ENCODE measurements at places on chromosomes 2 and 18. TPM values are rescaled to one million over a fixed set of nuclear protein-coding genes. Genes with fewer than 3 reads are reported as not detected.

GRCh38 chr2:120345608-120346007 is 328 bp upstream of the INHBB start:
- peaks cover 13% of the 10 kb centered on the region for H3K4me1 ChIP-seq
- no peaks in the 10 kb centered on the region for H3K36me3 ChIP-seq
- H3K27ac ChIP-seq: no peak overlapping the region
- no peak overlapping the region for H3K4me3 ChIP-seq
- DNase-seq: no peak

DNA sequence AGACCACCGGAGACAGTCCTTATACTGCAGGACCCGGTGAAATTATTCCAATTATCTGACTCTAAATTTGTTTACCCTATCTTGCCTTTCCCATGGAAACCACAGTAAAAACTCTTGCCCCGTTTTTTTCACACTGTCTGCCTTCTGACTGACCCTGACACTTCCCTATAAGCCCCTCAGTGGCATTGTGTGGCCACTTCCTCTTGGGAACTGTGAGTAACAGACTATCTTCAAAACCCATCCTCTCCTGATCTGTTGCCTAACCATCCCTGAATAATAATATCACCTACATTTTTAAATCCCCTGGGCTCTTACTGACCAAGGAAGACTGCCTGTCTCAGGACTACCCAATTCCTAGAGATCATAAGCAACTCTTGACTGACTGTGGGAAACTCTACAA is 42.6 kb upstream of the RNF152 start:
- H3K27ac ChIP-seq: no peak overlapping the region
- no peak for DNase-seq
- no peaks in the 10 kb centered on the region for H3K36me3 ChIP-seq
- peaks cover 33% of the 10 kb centered on the region for H3K27me3 ChIP-seq
- H3K4me3 ChIP-seq: no peak overlapping the region

- DNase-seq: no peak
- no peaks in the 10 kb centered on the region for H3K36me3 ChIP-seq
- H3K4me1 ChIP-seq: no peaks in the 10 kb centered on the region
- H3K27me3 ChIP-seq: no peaks in the 10 kb centered on the region
Observed at GRCh38 chr2:16138811-16139662, 198.7 kb downstream of the MYCN start.

DNA sequence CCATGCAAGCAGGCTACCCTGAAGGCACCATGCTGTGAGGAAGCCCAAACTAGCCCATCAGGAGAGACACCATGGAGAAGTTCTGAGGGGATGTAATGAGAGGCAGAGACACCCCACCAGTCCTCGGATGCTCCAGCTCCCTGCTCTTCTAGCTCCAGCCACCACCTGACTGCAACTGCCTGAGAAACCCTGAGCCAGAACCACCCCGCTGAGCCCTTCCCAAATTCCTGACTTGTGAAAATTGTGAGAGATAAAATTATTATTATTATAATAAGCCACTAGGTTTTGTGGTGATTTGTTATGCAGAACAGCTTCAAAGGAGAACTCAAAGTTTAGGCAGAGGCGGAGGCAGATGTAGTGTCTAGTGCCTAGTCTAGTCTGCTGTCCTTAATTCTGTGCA is 67.1 kb upstream of the HK2 start:
- no peak for DNase-seq
- H3K36me3 ChIP-seq: no peaks in the 10 kb centered on the region
- peaks cover 13% of the 10 kb centered on the region for H3K4me1 ChIP-seq
- H3K27ac ChIP-seq: no peak overlapping the region
- H3K27me3 ChIP-seq: peaks cover 9% of the 10 kb centered on the region
- H3K4me3 ChIP-seq: no peak overlapping the region

The TSGA10 gene
- 4.1 TPM for total RNA-seq

DNA sequence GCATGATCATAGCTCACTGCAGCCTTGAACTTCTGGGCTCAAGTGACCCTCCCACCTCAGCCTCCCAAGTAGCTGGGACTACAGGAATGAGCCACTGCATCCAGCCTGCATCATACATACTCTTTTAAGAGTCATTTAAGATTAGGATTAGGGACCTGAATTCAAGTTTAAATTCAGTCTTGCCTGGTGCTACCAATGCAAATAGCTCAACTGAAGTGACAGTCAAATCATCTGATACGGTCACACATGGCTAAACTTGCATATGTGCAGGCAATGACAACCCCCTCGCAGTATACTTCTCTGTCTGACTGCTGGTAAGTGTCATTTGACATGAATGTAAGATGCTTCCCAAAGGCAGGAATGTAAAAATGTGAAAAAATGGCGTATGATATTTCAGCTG is 31.8 kb upstream of the TMEM131 start:
- H3K27me3 ChIP-seq: no peaks in the 10 kb centered on the region
- no peak overlapping the region for H3K4me3 ChIP-seq
- H3K36me3 ChIP-seq: no peaks in the 10 kb centered on the region
- H3K4me1 ChIP-seq: peaks cover 25% of the 10 kb centered on the region
- no peak for DNase-seq

DNA sequence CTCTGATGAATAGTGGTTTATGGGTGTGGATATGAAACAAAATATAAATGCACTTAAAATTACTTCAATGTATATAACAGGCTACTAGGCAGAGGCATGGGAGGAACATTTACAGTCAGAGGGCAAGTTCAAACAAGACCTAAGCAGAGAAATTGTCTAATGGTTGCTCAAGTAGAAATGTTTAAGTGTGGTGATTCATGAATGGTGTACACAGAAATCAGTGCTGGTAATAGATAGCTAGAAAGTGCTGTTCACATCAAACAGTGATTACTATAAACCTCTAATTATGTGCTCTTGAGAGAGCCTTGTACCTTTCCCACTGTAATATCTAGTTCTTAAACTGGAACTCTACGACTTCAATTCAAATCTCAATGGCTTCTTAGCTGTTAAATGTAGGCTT is 485.1 kb downstream of the NRXN1 start:
- H3K27ac ChIP-seq: no peak overlapping the region
- no peaks in the 10 kb centered on the region for H3K27me3 ChIP-seq

The SDC1 gene
- 0.26 TPM for total RNA-seq

GRCh38 chr18:79614211-79614955 is 65.2 kb upstream of the CTDP1 start:
- no peaks in the 10 kb centered on the region for H3K4me1 ChIP-seq
- DNase-seq: no peak
- no peaks in the 10 kb centered on the region for H3K36me3 ChIP-seq

- H3K36me3 ChIP-seq: peaks cover 17% of the 10 kb centered on the region
- no peak overlapping the region for H3K27ac ChIP-seq
- no peak for DNase-seq
- no peak overlapping the region for H3K4me3 ChIP-seq
- no peaks in the 10 kb centered on the region for H3K27me3 ChIP-seq
Observed at GRCh38 chr2:43541165-43541564, 54.7 kb downstream of the THADA start.

DNA sequence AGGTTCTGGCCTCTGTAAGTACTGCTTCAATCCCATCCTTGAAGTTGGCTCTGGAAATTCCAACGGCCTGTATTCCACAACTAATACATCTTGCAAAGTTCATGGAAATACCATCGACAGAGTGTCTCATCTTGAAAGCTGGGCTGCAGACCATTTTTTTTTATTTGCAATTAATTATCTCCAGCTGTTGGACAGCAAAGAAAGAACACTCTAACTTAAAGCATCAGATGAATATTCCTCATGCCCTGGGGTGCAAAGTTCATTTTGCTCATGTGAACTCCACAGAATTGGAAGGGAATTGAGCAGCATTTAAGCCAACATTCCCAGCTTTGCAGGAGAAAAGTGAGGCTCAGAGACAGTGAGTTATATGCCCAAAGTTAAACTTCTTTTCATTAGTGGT is 96.5 kb upstream of the PIEZO2 start:
- H3K4me3 ChIP-seq: no peak overlapping the region
- DNase-seq: no peak
- H3K27ac ChIP-seq: no peak overlapping the region
- no peaks in the 10 kb centered on the region for H3K27me3 ChIP-seq
- H3K36me3 ChIP-seq: no peaks in the 10 kb centered on the region

GRCh38 chr2:112671801-112672200 is 26.1 kb downstream of the SLC20A1 start:
- H3K4me1 ChIP-seq: peaks cover 8% of the 10 kb centered on the region
- no peak overlapping the region for H3K27ac ChIP-seq
- no peak for DNase-seq
- H3K4me3 ChIP-seq: no peak overlapping the region
- peaks cover 6% of the 10 kb centered on the region for H3K36me3 ChIP-seq
- H3K27me3 ChIP-seq: peaks cover 3% of the 10 kb centered on the region

DNA sequence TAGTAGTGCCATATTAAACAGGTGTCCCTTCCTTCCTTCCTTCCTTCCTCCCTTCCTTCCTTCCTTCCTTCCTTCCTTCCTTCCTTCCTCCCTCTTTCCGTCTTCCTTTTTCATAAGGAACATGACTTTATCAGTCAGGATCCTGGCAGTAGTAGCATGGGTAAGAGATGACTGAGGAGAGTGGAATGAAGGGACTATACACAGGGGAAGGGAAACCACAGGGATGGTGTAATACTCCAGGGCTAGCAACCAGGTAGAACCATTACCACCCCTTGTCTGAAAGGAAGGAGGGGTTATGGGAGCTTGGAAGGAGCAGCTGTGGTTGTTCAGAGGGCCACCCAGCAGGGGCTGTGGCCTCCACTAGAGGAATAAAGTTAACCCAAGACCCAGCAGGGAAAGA is 23.2 kb upstream of the KDM3A start:
- DNase-seq: no peak
- H3K4me1 ChIP-seq: no peaks in the 10 kb centered on the region
- H3K36me3 ChIP-seq: no peaks in the 10 kb centered on the region
- H3K4me3 ChIP-seq: no peak overlapping the region
- no peak overlapping the region for H3K27ac ChIP-seq

The MOGAT1 gene
- total RNA-seq: not detected

The IL36RN gene
- not detected for total RNA-seq

DNA sequence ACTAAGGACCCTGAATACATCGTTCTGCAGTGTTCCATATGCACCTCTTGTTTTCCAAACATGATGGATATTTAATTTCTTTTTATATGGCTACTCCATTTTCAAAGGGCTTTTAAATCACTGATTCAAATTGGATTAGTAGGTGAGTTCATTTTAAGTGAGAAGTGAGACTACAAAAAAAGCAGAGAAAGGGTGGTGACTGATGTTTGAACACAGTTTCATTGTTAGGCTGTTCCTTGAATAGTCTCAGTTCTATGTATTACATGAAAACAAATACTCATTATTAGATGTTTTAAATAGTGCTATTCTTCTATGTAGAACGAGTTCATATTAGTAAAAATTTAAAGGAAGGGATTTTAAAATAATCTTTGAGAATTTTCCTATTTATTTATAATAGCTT is 72.7 kb upstream of the STON1 start:
- no peaks in the 10 kb centered on the region for H3K4me1 ChIP-seq
- peaks cover 30% of the 10 kb centered on the region for H3K36me3 ChIP-seq
- no peaks in the 10 kb centered on the region for H3K27me3 ChIP-seq
- DNase-seq: no peak
- no peak overlapping the region for H3K27ac ChIP-seq
- no peak overlapping the region for H3K4me3 ChIP-seq

The CTIF gene
- 7.2 TPM for total RNA-seq

- H3K4me1 ChIP-seq: peaks cover 5% of the 10 kb centered on the region
- H3K36me3 ChIP-seq: peaks cover 33% of the 10 kb centered on the region
- H3K27me3 ChIP-seq: no peaks in the 10 kb centered on the region
- DNase-seq: no peak
- H3K4me3 ChIP-seq: no peak overlapping the region
Observed at GRCh38 chr2:233449081-233449901, 95.0 kb downstream of the DGKD start.

DNA sequence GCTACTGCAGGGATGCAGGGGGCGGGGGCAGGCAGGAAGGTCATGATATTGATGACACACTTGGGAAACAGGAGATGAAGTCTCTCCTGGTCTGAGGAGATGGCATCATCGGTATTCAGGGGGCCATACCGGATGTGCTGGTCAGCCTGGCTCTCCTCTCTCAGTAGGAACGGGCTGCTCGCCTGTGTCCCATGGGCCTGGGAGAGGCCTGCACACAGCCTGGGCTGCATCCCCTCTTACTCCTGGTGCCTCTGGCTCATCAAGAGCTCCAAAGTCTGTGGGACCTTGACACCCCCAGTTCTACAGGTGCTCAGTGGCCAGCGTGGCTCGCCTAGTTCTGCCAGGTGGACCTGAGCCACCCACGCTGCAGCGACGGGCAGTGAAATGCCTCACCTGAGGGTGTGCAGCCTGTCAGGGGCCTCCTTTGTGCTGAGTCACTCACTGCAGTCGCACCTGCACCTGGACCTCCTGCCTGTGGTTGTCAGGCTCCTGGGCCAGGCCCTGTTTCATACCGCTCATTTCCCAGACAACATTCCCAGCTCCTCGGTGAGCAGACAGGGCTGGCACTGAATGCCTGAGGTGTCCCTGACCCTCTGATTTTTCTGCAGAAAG is 18.6 kb upstream of the CNDP1 start:
- H3K27me3 ChIP-seq: no peaks in the 10 kb centered on the region
- H3K36me3 ChIP-seq: peaks cover 45% of the 10 kb centered on the region
- H3K4me1 ChIP-seq: peaks cover 8% of the 10 kb centered on the region
- H3K27ac ChIP-seq: no peak overlapping the region
- DNase-seq: no peak

GRCh38 chr2:37827911-37828511 is 97.1 kb upstream of the RMDN2 start:
- no peaks in the 10 kb centered on the region for H3K27me3 ChIP-seq
- H3K4me1 ChIP-seq: peaks cover 8% of the 10 kb centered on the region
- DNase-seq: no peak
- no peak overlapping the region for H3K27ac ChIP-seq

Data from activated T-helper 1 cell treated with anti-CD3 and anti-CD28 coated beads, Interleukin-12 subunit alpha, Interleukin-12 subunit beta, Interleukin-2, Interleukin-4 antibody, amounts not matched to agents 30 ng/mL and 10 ng/mL and 1 ng/mL, durations not matched to agents 14 hours and 24 hours and 36 hours (primary cell).